ENCODE measurements at places on chromosomes 4 and X.

DNA sequence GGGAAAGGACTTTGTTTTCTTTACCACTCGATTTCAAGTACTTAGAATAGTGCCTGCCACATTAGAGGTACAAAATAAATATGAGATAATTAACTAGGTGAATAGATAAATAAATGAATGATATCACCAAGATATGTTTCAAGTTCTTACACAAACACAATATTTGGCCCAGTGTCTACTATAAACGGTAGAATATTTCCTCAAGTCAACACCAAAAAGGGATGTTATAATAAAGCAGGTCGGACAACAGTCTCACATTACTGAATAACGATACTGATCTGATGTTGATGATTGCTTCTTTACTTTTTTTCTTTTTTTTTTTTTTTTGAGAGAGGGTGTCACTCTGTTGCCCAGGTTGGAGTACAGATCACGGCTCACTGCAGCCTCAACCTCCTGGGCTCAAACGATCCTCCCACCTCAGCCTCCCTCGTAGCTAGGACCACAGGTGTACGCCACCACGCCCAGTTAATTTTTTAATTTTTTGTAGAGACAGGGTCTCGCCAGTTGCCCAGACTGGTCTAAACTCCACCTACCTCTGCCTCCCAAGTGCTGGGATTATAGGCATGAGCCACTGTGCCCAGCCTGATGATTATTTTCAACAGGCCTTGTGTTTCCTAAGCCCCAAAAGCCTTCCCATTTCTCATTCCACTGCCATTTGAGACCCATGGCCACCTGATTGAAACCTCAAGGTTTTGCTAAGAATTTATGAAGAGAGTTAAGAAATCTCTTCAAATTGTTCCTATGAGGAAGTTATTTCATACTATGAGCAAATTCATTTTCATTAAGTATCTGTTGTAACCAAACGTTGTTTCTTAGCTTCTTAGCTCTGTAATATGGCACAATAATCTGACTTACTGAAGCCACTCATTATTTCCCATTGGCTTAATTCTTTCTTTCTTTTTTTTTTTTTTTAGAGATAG lies 2.3 kb downstream of the MANBA start:
- no peak for DNase-seq

- no peak for DNase-seq
Observed at GRCh38 chr4:129899849-129900248, 803.9 kb downstream of the C4orf33 start.

GRCh38 chr4:182881914-182882313 lies 35.3 kb downstream of the DCTD start:
- peak; percentile 85 for DNase-seq

GRCh38 chrX:148568763-148569162 lies 68.3 kb downstream of the AFF2 start:
- no peak for DNase-seq

DNA sequence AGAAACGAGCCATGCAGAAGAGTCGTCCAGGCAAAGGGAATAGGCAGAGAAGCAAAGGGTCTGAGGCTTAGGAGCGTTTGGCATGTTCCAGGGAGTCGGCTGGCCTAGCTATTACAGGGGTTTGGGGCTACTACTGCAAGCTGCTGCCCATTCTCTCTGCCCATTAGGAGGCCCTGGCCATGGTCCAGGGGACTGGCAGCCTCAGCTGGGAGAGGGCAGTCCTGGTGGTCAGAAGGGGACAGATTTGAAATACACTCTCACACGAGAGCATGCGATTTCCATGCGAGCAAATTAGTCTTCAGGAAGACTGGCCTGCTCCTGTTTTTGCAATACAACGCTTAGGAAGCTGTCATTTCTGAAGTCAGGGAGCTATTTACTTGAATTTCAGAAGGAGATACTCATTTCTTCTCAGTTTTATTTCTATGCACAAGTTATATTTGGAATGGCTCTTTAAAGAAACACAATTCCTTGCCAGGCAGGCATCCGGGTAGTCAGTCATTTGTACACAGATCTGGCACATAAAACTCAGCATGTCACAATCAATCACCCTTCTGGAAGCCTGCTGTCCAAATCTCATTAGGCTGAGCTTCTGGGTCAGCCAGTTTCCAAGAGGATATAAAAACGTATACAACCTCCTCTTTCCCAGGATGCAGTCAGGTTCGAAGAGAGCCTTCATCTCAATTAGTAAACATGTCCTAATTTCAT lies 27.0 kb downstream of the PROM1 start:
- DNase-seq: no peak

DNA sequence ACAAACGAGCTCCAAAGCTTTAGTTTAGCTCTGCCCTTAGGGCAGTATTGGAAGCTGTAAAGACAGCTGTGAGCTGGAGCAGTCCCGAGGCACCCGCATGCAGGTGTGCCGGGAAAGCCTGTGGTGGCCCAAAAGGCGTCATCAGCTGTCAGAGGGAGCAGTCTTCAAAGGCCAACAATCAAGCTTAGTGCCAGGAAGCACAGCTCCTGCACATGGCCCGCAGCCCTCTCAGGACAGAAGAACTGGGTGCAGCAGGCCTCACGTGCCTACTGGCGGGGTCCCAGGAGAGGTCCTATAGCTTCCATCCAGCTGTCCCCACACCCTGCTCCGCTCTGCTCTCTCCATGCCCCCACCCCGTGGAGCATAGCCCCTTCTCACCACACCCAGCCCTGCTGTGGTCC lies 92.2 kb upstream of the TRIM2 start:
- no peak for DNase-seq

DNA sequence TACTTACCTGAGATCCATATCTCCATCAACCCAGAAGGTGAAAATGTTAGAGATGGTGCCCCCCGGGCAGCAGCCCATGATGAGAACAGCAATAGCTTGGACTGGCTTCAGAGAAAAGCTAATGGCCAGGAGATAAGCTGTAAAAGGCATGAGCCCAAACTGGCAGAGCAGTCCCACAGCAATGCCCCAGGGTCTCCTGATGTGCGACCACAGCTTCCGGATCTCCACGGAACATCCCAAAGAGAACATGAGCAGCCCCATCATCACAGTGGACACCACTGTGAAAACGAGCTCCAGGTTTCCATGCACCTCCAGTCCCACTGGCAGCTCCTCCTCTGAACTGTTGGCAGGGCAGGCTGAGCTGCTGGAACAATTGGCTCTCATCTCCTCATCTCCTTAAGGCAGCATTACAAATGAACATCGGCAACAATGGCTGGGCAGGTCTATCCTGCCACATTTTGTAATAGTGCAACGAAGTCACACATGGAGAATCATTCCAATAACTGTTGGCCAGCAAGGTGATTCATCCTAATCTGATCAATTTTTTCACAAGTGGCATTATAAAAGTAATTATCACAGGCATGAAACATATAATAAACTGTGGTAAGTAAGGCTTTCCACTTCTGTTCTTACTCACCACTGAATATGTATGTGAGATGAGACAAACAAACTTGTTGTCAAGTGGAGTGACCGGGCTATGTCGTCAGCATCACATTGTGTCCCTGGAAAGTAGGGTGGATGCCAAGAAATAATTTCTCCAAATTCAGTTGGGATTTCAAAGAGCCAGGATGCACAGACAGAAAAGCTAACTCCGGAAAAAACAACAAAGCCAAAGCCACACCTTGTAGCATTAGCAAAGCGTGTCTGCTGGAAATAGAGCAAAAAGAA lies at the start of gene SLC10A6:
TSS of gene SLC10A6 (minus strand) at position 653 of the 888 bp plus-strand sequence. CDS start at position 384, 269 bp downstream.
- peak; percentile 9 for DNase-seq

DNA sequence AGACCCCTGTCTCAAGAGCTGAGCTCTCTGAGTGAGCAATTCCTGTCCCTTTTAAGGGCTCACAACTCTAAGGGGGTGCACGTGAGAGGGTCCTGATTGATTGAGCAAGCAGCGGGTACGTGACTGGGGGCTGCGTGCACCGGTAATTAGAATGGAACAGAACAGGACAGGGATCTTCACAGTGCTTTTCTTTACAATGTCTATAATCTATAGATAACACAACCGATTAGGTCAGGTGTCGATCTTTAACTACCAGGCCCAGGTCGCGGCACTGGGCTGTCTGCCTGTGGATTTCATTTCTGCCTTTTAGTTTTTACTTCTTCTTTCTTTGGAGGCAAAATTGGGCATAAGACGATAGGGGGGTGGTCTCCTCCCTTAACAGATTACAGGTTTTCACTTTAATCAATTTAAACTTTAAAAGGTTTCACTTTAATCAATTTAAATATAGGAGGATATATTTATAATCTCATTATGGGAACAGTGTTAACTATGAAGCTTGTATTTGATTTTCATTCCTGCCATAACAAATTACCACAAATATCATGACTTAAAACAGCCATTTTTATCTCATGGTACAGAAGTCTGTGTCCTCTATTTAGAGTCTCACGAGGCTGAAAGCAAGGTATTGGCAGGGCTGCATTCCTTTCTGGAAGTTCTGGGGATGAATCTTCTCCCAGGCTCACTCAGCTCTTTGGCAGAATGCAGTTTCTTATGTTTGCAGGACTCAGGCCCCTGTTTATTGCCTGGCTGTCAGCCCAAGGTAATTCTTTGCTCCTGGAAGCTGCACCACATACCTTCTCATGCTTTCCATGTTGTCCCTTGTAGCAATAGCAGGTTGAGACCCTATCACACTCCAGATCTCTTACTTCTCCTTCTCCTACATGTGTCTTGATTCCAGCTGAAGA lies 5.2 kb downstream of the SPATA4 start:
- DNase-seq: no peak

- no peak for DNase-seq
Observed at GRCh38 chr4:176107695-176108094, 42.1 kb downstream of the WDR17 start.

GRCh38 chr4:76197971-76198410 lies 15.6 kb downstream of the SCARB2 start:
- peak; percentile 79 for DNase-seq

GRCh38 chr4:15779306-15779705 lies 1.2 kb downstream of the CD38 start:
- DNase-seq: no peak

- no peak for DNase-seq
Observed at GRCh38 chr4:87499403-87500091, 29.6 kb downstream of the SPARCL1 start.

DNA sequence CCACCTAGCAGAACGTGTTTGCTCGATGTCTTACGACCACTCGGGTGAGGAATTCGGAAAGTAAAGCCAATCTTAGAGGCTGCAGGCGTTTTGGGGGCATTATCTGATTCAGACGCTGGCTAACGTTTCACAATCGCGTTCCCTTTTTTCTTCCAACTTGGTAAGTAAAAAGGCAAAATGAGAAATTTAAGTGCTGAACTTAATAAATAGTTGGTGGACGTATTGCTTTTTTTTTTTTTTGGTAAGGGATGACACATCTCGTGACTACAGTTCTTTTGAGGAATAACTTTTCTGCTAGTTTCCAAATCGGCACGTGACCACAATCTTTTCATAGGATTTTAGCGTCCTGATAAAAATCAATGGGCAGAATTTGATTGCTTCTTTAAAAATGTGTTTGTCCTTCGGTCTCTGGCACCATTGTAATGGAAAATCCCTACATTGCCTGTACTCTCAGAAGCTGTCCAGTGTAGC lies 848 bp downstream of the RAB9A start:
- peak; percentile 40 for DNase-seq

DNA sequence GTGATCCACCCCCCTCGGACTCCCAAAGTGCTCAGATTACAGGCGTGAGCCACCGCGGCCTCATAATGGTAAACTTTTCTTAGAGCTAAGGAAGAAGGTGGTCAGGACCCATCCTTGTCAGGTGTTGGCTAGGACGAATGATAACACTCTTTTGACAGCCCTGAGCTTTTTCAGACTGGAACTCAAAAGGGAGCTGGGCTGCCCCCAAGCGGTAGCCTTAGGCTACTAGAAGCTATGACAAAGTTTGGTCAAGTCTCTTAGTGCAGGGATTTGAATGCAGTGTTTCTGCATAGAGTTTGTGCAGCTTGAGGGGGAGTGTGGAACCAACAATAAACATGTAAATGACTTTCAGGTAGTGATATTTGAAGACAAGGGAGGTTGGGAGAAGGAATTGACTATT lies 11.8 kb upstream of the HSD17B10 start:
- DNase-seq: peak; percentile 52

GRCh38 chr4:6470502-6471306 lies 1.7 kb downstream of the PPP2R2C start:
- peak; percentile 60 for DNase-seq

DNA sequence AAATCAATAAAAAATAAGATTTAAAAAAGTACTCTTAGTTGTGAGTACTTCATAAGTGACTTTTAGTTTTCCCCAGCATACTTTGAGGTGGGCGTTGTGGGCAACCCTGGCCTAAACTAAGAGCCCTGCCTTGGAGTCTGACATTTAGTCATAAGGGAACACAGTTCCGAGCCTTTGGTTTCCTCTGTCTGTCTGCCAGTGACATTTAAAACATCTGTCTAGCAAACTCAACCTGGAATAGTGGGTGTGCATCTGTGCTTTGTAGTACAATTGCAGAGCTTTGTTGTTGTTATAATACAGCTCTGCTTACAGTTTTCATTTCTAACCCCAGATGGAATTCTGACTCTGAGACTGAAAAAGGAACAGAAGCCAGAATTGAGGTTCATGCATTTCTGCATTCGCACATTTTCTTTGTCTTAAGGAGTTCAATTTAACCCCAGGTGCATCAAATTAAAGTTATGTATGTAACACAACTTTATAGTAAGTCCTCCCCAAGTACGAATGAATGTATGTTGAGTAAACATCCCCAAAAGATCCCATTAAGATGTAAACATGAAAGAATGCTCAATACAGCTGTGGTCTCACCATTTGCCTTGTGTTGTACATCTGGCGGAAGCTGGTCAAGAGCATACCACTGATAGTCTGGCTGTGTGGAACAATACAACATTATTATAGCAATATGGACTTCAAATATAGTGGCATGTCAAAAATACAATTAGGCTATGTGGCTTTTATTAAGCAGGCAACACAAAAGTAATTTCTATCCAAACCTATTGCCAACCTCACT lies 25.9 kb downstream of the TNIP3 start:
- DNase-seq: peak; percentile 7

GRCh38 chrX:4741024-4741423 lies 1027.6 kb upstream of the PRKX start:
- DNase-seq: peak; percentile 8

GRCh38 chr4:176185051-176185450 lies 10.3 kb downstream of the SPATA4 start:
- DNase-seq: no peak
